Activated T-helper 1 cell treated with anti-CD3 and anti-CD28 coated beads, Interleukin-2, amount 50 U/mL, for 16 hours (primary cell): ENCODE measurements at places on chromosomes 4 and X.

DNA sequence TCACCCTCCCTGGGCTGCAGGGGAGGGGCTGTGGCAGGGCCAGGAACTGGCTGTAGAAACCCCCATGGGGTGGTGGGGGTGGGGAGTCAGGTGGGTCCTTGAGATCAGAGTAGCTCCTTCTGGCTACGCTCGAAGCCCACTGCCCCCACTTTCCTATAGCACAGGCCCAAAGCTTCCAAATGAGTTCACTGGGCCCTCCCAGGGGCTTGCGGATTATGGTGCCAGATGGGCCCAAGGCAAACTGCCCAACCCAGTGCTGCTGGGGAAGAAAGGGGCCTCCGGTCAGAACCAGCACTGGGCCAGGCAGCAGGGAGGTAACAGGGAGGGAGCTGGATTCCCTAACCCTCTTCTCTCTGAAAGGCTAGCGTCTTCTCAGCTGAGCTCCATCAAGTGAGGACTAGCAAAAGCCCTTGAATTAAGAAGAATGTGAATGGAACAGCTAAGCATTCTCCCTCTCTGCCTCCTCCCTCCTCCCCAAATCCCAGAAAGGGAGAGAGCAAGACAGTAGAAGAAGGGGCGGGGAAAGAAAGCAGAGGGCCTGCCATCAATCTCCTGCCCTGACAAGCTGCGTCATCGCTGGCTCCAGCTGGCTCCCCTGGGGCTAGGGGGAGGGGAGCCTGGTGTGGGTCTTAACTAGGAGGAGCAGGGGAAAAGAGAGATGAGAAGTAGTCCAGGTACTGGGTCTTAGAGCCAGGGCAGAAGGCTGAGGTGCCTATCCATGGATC lies 34.7 kb downstream of the FRMPD3 start:
- no peak for DNase-seq

GRCh38 chr4:181525634-181526033 lies 717.6 kb upstream of the TENM3 start:
- DNase-seq = no peak

DNA sequence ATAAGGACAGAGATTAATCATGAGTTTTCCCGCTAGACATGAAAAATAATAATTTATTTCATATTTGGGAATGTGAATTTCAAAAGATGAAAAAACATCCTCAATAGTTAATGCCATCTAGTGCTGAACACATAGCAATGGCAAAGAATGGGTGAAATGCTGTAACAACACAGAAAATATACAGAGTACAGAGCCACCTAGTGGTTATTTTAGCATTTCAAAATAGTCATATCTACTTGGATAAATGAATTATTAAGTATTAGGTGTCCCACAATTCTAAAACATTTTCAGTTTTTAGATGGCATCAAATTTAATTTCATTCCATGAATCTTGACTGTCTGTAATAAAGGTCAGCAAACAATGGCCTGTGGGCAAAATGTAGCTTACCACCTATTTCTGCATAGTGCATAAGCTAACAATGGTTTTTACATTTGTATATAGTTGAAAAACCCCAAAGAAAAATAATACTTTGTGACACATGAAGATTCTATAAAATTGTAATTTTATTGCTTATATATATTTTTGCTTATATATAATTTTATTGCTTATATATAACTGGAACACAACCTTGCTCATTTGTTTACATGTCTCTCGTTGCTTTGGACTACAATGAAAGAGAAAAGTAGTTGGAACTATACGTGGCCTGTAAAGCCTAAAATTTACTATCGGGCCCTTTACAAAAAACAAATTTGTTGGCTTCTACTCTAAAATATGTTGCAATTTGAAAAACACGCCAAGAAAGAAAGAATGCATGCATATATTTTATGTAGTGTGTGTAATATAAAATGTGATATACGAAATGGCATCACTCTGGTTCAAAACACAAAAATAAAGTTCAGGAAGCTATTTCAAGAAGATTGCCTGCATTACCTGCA lies 99.1 kb upstream of the FAM47C start:
- no peak for DNase-seq

GRCh38 chr4:138327338-138327737 lies 85.2 kb upstream of the SLC7A11 start:
- DNase-seq = no peak

DNA sequence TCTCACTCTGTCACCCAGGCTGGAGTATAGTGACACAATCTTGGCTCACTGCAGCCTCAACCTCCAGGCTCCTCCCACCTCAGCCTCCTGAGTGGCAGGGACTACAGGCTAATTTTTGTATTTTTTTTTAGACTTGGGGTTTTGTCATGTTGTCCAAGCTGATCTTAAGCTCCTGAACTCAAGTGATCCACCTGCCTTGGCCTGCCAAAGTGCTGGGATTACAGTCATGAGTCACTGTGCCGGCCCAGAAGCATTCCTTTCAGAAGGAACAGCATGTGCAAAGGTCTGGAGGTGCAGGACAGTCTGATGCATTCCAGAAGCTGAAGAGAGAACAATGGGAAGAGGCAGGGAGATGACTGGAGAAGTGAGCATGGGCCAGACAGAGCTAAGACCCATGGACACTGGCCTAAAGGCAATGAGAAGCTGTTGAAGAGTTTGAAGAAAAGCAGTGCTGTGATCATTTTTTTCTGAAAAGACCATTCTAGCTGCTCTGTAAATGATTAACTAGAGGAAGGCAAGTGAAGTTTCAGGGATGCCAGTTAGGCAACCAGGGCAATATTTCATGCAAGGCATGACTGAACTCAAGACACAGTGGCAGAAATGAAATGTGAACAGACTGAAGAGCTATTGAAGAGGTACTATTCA lies 43.2 kb downstream of the MANBA start:
- no peak for DNase-seq

DNA sequence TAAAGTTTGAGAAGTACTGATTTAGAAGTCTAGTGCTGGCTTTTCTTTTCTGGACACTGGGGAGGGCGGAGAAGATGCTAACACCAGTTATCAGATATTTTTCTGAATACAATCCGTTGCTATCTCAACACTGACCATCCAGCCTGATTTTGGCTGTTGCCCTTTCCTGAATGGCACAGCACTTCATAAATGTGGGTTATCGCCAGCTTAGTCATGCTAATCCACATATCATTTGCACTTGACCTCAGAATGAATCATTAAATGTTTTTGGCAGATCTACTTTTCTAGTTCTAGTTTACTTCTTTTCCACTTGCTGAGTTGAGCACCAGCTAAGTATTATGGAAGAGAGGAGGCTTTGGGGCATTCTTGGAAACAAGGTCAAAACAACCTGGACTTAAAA lies 60.8 kb upstream of the ESX1 start:
- DNase-seq = no peak

DNA sequence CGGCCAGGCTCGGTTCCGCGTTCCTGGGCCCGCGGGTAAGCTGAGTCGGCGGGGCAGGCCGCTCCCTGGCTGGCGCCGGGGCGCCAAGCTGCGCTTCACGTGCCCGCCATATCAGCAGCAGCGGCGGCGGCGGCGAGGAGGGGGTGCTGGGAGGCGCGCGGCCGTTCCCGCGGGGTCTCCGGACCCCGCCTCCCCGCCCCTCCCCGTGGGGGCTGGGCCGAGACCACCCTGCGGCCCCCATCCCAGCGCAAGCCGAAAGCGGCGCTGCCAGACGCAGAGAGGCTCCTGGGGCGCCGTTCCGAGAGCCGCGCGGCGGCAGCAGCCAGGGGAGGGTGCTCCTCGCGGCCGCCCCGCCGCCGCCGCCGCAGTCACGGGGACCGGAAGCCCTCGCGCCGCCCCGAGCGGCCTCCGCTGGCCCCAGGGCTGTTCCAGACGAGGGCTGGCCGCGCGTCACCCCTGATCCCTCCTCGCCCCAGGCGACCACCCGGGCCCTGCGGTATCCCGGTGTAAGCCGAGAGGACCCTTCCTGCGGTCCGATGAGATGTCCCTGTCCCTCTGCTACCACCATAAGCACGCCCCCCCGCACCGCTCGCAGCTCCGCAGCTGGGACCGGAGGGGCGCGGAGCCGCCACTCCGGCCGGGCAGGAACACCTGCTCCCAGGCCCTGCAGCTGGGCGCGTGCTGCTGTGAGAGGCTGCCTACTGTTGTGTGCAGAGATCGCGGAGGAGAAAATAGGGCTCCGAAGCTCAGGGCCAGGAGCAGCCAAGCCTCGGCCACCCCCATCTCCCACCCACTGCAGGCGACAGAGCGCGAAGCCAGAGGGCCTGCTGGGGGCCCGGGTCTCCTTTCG lies 7.5 kb upstream of the BCOR start:
- no peak for DNase-seq

DNA sequence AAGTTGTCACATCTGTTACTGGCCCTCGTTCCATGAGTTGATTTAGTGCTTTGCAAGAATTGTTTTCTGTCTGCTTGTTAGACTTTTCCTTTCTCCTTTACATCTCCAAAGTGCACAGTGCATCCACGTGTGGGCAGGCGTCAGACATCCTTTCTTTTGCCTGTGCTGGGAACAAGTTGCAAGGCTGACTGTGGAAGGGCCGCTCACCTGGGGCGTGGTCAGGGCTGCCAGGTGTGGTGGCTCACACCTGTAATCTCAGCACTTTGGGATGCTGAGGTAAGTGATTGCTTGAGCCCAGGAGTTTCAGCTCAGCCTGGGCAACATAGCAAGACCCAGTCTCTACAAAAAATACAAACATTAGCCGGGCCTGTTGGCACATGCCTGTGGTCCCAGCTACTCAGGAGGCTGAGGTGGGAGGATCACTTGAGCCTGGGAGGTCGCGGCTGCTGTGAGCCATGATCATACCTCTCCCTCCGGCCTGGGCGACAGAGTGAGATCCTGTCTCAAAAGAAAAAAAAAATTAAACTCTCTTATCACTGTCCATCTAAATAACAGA lies 46.2 kb downstream of the RGS12 start:
- no peak for DNase-seq
